ENCODE measurements at places on chromosomes 11 and 22. TPM values are rescaled to one million over a fixed set of nuclear protein-coding genes. Genes with fewer than 3 reads are reported as not detected.

GRCh38 chr11:86151174-86152005, 82.5 kb upstream of the PICALM start:
- DNase-seq = no peak

DNA sequence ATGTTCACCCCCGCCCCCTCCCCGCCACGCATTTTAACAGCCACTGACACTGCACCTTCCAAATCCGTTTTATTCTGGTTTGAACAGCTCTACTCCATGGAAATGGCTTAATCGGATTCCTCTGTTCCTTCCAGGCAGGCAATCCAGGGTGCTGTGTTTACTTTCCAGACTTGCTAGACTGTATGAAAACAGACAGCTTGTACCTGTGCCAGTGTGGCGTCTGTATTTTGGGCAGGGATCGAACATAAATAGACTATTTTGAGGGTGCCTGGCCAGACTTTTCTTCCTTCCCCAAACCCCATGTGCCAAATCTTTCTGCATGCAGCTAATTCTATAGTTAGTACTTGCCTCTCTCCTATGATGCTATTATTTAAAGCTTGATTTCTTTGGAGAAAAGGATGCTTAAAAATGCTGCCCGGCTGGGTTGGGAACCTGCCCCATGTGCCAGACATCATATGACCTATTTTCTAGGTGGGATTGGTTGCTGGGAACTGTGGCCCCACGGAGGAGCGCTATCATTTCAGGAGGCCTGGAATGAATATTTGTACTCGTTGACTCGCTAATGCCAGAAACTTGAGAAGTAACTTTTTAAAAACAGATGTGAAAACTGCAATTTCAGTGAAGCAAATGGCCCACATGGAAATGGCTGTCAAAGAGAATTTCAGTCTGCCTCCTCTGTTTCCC, 814.8 kb downstream of the BRD1 start:
- DNase-seq = no peak

- peak; percentile 40 for DNase-seq
Observed at GRCh38 chr11:67277231-67277961, 11.1 kb downstream of the GRK2 start.

GRCh38 chr22:22616636-22617035, 27.8 kb upstream of the GGTLC2 start:
- no peak for DNase-seq

GRCh38 chr11:59728913-59729312, 15.3 kb upstream of the OR10V1 start:
- DNase-seq = no peak

GRCh38 chr11:63572026-63572688, 9.0 kb upstream of the PLAAT2 start:
- DNase-seq = no peak

DNA sequence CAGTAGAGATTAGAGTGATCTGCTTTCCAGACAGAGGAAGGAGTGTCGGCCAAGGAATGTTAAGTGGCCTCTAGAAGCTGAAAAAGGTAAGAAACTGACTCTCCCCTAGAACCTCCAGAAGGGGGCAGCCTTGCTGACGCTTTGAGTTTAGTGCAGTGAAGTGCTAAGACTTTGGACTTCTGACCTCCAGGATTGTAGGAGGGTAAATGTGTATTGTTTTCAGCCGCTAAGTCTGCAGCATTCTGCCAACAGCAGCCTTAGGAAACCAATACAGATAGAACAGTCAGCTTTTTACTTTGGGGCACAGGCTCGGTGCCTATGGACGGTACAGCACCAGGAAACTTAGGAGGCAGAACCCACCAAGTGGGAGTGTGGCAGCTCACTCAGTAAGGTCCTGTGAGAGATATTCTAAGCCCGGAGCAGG, 3.6 kb upstream of the TBC1D22A start:
- DNase-seq = no peak

GRCh38 chr22:28279888-28280287, 360.8 kb upstream of the PITPNB start:
- no peak for DNase-seq

GRCh38 chr11:47995360-47995769, 15.0 kb downstream of the PTPRJ start:
- DNase-seq = no peak

GRCh38 chr11:45321031-45321595, 35.0 kb upstream of the SYT13 start:
- DNase-seq = no peak

The SPA17 gene
- 14.0 TPM for total RNA-seq

The MLC1 gene
- total RNA-seq = not detected

GRCh38 chr11:117782101-117782500, 14.9 kb downstream of the DSCAML1 start:
- no peak for DNase-seq

- DNase-seq = no peak
Observed at GRCh38 chr11:100367892-100368291, 319.2 kb upstream of the ARHGAP42 start.

DNA sequence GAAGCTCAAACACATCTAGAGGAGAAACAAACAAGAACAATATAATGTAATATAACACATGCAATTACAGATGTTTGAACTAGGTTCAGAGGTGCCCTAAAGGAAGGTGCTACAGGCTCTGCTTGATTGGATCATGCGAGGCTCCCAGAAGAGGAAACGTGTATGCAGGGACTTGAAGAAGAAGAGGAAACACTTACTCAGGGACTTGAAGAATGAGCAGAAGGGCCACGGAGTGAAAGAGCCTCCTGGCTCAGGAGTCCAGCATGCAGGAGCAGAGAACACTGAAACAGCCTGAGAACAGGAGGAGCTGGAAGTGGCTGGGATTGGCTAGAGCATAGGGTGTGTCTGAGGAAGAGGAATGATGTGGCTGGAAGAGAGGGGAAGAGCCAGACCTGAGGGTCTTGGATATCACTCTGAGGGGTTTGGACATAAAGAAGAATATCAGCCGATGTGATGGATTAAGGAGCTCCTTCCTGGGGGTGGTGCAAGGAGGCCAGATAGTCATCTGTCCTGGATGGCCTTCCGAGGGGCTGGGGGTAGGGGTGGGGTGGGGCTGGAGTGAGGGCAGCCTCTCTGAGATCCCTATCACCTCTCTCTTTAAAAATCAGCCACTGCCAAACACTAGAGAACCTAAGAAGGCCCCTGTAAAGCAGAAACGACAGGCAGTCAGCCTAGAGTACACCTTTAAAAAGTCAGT, 16.8 kb downstream of the FZD4 start:
- DNase-seq = no peak

The CCDC34 gene
- 8.5 TPM for total RNA-seq

The CDON gene
- total RNA-seq = 3.7 TPM

DNA sequence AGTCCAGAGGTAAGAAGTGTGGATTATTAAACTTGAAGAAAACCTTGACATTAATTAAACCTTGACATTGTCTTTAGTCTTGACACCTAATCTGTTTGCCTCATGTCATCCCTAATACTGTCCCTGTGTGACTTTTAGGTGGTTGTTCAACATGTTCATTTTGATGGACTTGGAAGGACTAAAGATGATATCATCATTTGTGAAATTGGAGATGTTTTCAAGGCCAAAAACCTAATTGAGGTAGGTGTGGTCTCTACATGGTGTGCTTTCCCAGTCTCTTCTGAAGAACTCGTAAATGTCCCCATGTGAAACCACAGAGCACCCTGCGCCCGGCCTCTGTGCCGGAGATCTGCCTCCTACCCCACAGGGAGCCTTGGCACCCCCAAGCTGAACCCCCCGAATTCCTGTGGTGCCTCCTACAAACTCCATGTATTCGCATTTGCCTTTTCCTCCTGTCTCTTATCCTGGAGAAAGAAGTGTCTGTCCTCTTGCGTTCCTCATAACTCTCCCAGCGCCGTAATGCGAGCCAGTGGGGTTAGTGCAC, 9.1 kb downstream of the SAMM50 start:
- DNase-seq = no peak

The RIC8A gene
- 82.0 TPM for total RNA-seq

The C11orf21 gene
- total RNA-seq = not detected

GRCh38 chr22:39457198-39457555, 365 bp downstream of the MGAT3 start:
- no peak for DNase-seq

DNA sequence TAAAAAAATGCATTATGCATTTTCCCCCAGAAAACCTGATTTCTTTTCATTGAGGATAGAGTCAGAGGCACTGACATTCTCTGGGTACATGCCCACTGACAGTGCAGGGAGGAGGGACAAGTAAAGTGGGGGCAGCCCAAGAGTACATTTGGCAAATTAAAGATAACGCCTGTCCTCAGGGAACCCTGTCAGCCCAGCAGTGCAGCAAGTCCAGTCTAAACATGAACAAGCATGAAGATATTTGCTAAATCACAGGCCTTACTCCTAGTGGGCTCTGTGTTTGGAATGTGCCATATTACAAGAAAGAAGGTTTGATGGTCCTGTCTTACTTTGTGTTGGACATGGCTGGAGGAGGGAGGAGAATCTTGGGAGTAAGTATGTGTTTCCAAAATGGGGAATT, 37.9 kb downstream of the AMOTL1 start:
- DNase-seq = no peak

The OR10D3 gene
- total RNA-seq = not detected

DNA sequence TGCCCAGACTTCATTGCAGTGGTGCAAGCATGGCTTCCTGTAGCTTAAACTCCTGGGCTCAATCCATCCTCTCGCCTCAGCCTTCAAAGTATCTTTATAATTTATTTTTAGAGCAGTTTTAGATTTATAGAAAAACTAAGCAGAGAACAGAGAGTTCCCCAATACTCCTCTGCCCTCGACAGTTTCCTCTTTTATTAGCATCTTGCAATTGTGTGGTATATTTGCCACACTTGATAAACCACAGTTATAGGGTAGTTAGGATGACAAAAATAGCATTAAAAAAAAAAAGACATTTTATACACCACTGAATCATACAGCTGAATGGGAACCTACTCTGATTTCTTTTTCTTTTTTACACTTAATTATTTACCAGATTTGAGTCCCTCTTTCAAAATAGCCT, 31.2 kb downstream of the MS4A2 start:
- DNase-seq = no peak

DNA sequence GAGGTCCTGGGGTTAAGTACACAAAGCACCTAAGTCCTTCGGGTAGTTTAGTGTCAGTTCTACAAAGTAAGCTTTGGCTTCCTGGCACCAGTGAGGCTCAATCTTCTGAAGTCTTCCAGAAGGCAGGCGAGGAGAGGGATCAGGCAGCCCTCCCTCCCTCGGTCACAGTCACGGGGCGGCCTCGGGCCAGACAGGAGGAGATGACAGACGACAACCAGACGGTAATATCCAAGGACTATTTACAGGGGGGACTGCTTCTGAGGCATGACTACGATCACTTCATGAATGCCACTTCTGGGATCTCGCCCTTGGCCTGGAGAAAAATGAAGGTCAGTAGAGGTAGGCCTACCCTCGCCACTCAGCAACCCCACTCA, 383 bp upstream of the TMEM223 start:
- DNase-seq = no peak

- DNase-seq = no peak
Observed at GRCh38 chr11:78902771-78903507, 328.3 kb upstream of the NARS2 start.

GRCh38 chr11:68855205-68855981, 13.7 kb upstream of the CPT1A start:
- DNase-seq = no peak

- no peak for DNase-seq
Observed at GRCh38 chr22:16699326-16699725, 106.7 kb upstream of the CCT8L2 start.

DNA sequence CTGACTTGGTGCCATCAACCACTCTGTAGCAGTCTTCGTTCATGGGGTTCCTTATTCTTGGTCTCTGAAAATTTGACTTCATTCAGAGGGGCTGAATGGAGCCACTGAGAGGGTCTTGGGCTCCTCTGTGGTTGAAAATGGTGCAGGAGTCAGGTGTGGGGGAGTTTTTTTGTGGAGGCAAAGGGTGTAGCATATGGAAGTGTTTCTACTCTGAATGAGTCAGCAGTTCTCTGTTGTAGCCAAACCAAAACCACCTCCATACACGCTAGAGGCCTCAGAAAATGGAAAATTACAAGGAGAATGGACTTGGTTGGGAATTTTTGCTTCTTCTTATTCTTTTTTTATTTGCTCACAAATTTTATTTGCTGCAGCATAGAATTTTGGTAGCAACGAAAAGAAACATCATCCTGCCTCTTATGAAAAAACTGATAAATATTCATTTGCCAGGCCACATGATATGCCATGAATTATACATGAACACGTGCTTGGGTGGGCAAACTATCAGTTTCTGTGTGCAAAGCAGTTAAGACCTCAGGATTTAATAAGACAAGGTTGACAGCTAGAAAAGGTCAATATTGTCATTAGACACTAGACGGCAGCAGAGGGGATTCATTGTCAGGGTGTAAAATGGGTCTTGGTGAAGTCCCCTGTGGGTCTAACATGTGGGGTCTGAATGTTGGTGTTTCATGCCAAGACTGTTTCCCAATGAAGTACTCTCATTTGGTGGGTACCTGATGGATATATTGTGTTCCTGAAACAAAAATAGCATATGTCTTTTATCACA, 111.7 kb downstream of the MYO18B start:
- DNase-seq = peak; percentile 4

The MS4A4A gene
- total RNA-seq = not detected

The LBHD1 gene
- total RNA-seq = 5.5 TPM

DNA sequence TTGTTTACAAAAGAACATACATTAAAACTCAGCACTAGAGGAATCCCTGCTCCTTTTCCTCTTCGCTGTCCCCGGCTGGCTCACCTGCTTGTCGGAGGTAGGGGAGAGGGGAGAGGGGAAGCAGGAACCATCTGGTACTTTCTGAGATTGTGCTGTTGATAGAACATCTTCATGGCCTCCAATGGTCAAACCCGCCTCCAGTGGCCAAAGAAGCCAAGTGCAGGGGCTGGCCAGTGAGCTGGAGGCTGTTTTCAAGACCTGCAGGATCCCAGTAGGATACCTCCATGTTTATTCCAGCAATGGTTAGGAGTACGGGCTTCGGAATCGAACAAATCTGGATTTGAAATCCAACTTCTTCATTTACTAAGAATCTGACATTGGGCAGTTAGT, 92.6 kb downstream of the PKNOX2 start:
- no peak for DNase-seq

The IMMP1L gene
- total RNA-seq = 33.8 TPM

GRCh38 chr11:1457856-1458255, 28.7 kb downstream of the MOB2 start:
- no peak for DNase-seq

GRCh38 chr11:61489833-61490721, 18.5 kb upstream of the LRRC10B start:
- no peak for DNase-seq

- no peak for DNase-seq
Observed at GRCh38 chr22:37609240-37610152, 862 bp downstream of the GGA1 start.

- DNase-seq = no peak
Observed at GRCh38 chr22:23800297-23801237, 13.8 kb downstream of the SMARCB1 start.

DNA sequence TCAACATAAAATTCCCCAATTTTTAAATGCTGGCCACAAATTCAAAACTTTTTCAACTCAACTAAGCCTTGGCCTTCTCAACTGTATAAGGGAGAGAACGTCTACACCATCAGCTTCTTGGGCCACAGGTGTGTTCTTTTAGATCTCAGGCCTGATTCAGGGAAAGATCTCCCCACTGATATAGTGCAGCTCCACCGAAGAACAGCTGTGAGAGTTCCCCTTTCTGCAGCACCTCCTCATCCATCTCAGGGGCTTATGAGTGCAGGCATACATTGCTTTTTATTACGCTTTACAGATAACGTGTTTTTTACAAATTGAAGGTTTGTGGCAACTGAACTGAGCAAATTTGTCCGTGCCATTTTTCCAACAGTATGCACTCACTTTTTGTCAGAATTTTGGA, 8.0 kb upstream of the CD82 start:
- DNase-seq = no peak
